Stimulated activated CD8-positive, alpha-beta memory T cell treated with anti-CD3 and anti-CD28 coated beads, Interleukin-2, amount 100 ng/mL, for 1 hour (primary cell): ENCODE measurements at places on chromosomes 11 and 22.

DNA sequence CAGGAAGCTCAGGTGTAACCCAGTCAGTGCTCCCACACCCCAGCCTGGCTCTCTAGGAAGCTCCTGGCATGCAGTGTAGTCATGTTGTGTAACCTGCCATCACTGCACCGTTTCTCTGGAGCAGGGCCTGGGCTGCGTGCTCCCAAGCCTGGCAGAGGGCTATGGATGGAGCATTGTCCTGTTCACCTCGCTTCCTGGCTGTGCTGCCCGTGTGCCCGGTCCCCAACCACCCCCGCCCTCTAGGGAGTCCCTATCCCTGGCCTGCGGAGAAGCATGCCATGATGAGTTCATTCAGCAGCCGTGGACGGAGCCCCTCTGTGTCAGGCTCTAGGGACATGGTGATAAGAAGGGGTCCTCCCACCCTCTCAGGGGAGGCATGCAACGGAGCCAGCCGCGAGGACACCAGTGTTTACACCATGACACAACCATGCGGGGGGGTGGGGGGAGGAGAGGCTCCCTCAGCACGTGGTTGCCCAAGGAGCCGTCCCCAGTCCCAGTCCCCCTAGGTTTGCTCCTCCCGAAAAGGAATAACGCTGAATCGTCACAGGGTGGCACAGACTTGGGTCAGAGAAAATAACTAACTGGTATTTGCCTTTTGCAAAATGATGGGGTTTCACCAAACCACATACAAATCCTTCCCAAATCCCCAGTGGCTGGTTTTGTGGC lies 73.1 kb downstream of the FBLN1 start:
- no peak for DNase-seq

GRCh38 chr22:38085056-38085455 lies 1.1 kb upstream of the SLC16A8 start:
- DNase-seq = no peak

DNA sequence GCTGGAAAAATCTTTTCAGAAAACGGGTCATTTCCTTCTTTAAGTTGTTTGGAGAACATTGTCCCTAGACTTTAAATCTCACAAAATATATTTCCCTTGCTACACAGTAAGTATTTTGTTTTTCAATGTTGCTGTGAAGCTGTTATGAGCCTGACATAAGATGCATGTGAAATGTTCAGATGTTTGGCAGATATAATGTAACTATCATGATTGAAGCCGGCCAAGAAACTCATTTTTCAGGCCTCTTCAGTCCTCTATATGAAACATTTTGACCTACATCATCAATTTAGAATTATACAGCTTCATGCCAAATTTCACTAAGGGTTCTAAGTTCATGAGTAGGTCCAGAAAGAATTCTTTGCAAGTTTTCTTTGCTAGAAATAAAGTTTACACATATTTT lies 133.8 kb downstream of the JRKL start:
- no peak for DNase-seq

DNA sequence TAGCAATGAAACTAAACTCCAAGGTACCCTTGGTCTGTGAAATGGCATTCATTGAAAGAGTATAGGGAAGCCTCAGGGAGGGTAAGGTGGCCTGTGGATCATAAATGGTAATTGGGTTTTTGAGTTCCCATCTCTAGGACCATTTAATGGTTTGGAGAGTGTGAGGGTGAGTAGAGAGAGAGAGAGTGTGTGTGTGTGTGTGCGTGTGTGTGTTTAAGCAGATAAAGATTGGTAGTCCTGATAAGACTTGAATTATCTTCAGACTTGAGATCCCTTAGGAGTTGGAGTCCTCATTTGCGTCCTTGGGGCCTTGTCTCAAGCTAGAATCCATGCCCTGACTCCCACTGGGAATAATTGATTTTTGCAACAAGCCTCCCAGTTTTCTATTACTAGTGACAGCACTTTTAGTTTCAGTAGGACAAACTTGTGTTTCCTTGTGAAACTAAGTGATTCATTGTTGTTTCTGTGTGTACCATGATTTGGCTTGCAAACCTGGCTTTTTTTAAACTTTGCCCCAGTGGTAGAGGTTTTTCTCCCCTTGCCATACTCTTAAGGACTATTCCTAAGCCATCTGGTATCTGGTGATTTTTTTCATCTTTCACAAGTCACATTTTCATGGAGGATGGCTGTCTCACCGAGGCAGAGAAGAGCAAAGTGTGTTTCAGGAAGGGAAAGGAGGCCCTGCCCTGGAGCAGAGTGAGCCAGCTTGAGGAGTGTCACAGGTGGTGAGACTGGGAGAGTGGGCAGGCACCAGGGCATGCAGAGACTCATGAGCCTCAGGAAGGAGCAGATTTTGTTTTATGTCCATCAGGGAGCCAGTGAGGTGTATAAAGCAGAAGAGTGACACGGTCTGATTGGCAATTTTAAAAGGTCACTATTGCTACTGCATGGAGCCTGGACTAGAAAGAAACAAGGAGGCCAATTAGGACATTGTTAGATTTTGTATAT lies 26.7 kb downstream of the ALKBH3 start:
- no peak for DNase-seq

GRCh38 chr11:115418626-115419025 lies 85.6 kb downstream of the CADM1 start:
- DNase-seq = no peak

DNA sequence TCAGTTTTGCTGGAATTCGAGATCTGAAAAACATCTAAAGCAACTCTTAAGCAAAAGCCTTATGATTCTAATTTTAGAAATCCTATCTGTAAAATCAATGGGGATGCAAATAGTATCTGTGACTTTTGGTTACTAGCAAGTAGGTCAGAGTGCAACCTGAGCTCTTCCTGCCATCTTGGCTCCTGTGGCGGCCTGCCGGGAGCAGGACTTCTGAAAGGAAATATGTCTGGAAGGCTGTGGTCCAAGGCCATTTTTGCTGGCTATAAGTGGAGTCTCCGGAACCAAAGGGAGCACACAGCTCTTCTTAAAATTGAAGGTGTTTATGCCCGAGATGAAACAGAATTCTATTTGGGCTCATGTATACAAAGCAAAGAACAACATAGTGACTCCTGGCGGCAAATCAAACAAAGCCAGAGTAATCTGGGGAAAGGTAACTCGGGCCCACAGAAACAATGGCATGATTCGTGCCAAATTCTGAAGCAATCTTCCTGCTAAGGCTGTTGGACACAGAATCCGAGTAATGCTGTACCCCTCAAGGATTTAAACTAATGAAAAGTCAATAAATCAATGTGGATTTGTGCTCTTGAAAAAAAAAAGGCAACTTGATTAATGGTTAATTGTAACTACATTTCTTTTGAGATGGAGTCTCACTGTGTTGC lies 1.7 kb downstream of the SAMM50 start:
- no peak for DNase-seq

DNA sequence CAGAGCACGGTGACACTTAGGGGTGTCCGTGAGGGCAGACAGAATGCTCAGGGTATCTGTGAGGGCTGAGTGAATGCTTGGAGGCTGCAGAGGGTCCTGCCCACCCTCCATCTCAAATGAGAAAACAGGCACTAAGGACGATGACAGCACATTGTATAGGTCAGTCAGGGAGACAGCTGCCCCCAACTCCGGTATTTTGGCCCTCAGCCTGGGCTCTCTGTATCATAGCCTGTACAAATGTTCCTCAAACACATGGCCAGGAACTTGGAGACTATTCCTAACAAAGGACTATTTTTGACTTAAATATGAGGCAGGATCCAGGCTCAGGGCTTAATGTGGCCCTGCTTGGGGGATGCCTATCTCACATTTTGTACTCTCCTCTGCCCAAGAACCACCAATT lies 145.4 kb downstream of the OPCML start:
- DNase-seq = no peak
